ENCODE measurements at places on chromosomes 4 and X. TPM values are rescaled to one million over a fixed set of nuclear protein-coding genes. Genes with fewer than 3 reads are reported as not detected.

GRCh38 chrX:136863826-136864225 is 16.7 kb downstream of the RBMX start:
- DNase-seq: no peak
- no peaks in the 10 kb centered on the region for H3K27me3 ChIP-seq
- H3K4me3 ChIP-seq: no peak overlapping the region
- no peaks in the 10 kb centered on the region for H3K4me1 ChIP-seq
- H3K27ac ChIP-seq: no peak overlapping the region

DNA sequence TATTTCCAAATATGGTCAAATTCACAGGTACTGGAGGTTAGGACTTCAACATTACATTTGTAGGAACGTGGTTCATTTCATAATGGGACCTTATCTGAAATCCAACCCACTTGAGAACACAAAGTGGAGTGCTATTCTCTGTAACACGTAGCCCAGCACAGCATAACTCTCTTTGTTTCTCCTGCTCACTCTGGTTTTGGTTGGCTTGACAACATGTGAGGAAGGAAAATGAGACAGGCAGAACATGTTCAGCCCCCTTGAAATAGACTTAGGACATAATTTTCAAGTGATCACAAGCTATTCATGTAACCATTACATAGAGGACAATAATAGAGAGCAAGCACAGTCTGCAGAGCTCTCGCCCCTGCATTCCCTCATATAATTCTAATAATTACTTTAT is 115.1 kb upstream of the SMIM10 start:
- no peak overlapping the region for H3K4me3 ChIP-seq
- DNase-seq: no peak
- H3K36me3 ChIP-seq: no peaks in the 10 kb centered on the region
- H3K4me1 ChIP-seq: no peaks in the 10 kb centered on the region

DNA sequence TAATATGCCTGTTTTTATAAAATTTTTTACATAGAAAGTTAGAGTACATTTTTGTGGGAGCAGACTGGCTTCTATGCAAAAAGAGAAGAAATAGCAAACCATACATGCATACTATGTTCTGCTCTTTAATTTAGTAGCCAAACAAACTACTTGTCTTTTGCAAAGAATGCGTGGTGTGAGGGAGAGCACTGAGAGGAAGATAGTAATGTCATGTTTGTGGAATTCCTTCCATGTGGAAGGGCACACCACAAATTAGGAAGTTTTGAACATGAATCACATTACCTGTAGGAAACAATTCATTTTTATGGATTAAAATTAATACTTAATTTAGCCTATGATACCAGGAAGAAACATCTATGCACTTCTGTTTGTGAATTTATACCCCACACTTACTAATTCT is 1529.1 kb upstream of the ADGRL3 start:
- DNase-seq: no peak
- no peak overlapping the region for H3K4me3 ChIP-seq
- no peaks in the 10 kb centered on the region for H3K4me1 ChIP-seq
- no peaks in the 10 kb centered on the region for H3K36me3 ChIP-seq
- H3K27me3 ChIP-seq: no peaks in the 10 kb centered on the region

GRCh38 chr4:143230683-143231082 is 46.0 kb downstream of the USP38 start:
- no peaks in the 10 kb centered on the region for H3K36me3 ChIP-seq
- H3K4me1 ChIP-seq: no peaks in the 10 kb centered on the region
- no peaks in the 10 kb centered on the region for H3K27me3 ChIP-seq
- H3K4me3 ChIP-seq: no peak overlapping the region
- H3K27ac ChIP-seq: no peak overlapping the region

GRCh38 chr4:121199742-121200561 is 35.8 kb upstream of the TNIP3 start:
- DNase-seq: no peak
- no peak overlapping the region for H3K27ac ChIP-seq
- H3K27me3 ChIP-seq: no peaks in the 10 kb centered on the region
- no peaks in the 10 kb centered on the region for H3K4me1 ChIP-seq
- H3K36me3 ChIP-seq: no peaks in the 10 kb centered on the region

Gene EMCN
- not detected for total RNA-seq

Gene SRPX2
- total RNA-seq: not detected
